ENCODE measurements at places on chromosomes 7 and 10.

- no peak for DNase-seq
These were observed 2.0 kb downstream of the GPR85 start for GRCh38 chr7:113084496-113085172.

- DNase-seq: no peak
These were observed 6.4 kb downstream of the LZTS2 start for GRCh38 chr10:101005869-101006567.

GRCh38 chr10:90930971-90931871 is 10.3 kb upstream of the ANKRD1 start:
- no peak for DNase-seq

DNA sequence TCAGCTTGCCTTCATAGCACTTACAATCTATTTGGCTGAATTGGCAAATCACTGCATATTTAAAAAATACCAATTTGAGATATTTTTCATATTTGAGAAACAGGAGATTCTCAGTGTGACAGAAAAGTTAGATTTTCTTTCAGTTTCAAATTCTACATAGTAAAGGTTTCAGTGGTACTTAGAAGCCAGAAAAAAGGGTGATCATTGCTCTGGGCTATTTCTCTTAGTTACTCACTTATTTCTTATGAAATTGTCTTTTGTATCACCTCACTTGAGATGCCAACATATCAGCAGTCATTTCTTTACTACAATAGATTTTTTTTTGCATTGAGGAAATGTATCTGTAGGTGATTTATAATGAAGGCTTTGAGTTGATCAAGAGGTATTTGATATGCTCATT is 478.2 kb downstream of the GATA3 start:
- DNase-seq: no peak

- DNase-seq: no peak
These were observed 161.0 kb downstream of the USP6NL start for GRCh38 chr10:11450427-11450826.

Measured in stimulated activated CD4-positive, alpha-beta T cell treated with anti-CD3 and anti-CD28 coated beads, Interleukin-1b, Interleukin-23, amount 100 ng/mL, for 4 hours (primary cell).